Type B pancreatic cell (in vitro differentiated cells): ENCODE measurements at places on chromosomes 11 and 22. TPM values are rescaled to one million over a fixed set of nuclear protein-coding genes. Genes with fewer than 3 reads are reported as not detected.

Gene PNPLA5
- not detected in 2 replicates for total RNA-seq

Gene C11orf98
- 69.1 and 69.2 TPM in 2 replicates for total RNA-seq

Gene OR51B2
- total RNA-seq, result not detected in 2 replicates

- DNase-seq, result no peak
Observed at GRCh38 chr11:112321501-112322172, 61.0 kb upstream of the PLET1 start.
